ENCODE measurements at places on chromosomes 2 and 18.

DNA sequence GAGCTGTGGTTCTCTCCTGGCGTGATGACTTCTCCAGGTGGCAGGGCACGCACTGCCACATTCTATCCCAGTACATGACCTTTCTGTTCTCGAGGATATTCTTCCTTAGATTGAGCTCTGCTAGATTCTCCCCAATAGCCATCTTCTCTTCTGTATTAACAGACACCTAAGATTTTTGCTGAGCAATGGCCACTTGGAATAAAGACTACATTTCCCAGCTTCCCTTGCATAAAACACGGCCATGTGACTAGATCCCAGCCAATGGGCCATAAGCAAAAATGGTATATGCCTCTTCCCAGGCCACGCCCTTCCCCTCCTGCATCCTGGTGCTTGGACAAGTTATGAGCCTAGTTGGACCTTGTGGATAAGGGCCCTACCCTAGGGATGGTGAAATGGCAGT is 82.1 kb downstream of the EIF2AK3 start:
- peaks cover 1% of the 10 kb centered on the region for H3K36me3 ChIP-seq
- no peak overlapping the region for H3K4me3 ChIP-seq
- peaks cover 3% of the 10 kb centered on the region for H3K4me1 ChIP-seq
- peaks cover 18% of the 10 kb centered on the region for H3K27me3 ChIP-seq
- H3K27ac ChIP-seq, result no peak overlapping the region

- DNase-seq, result no peak
- H3K27me3 ChIP-seq, result no peaks in the 10 kb centered on the region
- H3K4me3 ChIP-seq, result no peak overlapping the region
- H3K27ac ChIP-seq, result no peak overlapping the region
Measured at GRCh38 chr2:98036349-98037000, 40.7 kb upstream of the TMEM131 start.

GRCh38 chr2:159300586-159300985 is 14.1 kb upstream of the WDSUB1 start:
- H3K27me3 ChIP-seq, result peaks cover 6% of the 10 kb centered on the region
- no peak for DNase-seq
- no peak overlapping the region for H3K27ac ChIP-seq
- H3K4me1 ChIP-seq, result no peaks in the 10 kb centered on the region
- peaks cover 3% of the 10 kb centered on the region for H3K36me3 ChIP-seq

- no peaks in the 10 kb centered on the region for H3K36me3 ChIP-seq
- H3K4me3 ChIP-seq, result no peak overlapping the region
- H3K27me3 ChIP-seq, result no peaks in the 10 kb centered on the region
Measured at GRCh38 chr18:34048423-34048822, 176.3 kb downstream of the NOL4 start.

DNA sequence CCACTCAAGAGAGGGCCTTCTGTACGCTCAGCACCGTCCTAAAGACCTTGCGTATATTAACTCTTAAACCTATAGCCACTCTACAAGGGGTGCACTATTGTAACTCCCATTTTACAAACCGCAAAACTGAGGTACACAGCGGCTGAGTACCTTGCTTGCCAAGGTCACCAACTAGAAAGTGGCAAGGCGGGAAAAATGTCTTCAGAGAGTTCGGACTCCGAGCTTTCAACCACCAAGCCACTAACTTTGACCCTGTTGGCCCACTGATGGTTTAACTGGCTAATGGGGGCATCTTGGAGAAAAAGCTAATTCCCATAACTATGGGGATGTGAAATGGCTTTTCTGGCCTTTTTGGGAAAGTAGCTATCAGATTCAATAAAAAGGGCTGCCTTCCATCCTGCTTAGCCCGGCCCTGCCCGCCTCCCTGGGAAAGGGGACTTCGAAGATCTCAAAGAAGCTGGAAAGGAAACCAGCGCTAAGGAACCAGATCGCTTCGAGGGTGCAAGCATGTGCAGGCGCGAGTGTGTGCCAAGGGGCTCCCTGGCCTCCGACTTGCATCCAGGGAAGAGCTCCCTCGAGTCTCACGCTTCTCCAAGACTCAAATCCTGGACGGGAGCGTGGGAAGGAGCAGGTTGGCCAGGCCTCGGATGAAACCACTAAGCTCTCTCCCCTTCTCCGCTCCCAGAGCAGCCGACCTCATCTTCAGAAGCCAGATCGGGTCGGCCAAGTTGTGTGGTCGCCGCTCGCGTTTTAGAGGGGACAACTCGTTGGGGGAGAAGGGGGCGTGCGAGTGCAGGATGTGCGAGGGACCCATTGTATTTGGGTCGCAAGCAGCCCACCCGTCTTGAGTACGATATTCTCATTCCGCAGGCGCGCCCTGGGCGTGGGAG is 2.2 kb upstream of the SP5 start:
- no peak for DNase-seq
- H3K27me3 ChIP-seq, result peaks cover 88% of the 10 kb centered on the region
- no peak overlapping the region for H3K27ac ChIP-seq
- peaks cover 24% of the 10 kb centered on the region for H3K4me1 ChIP-seq
- no peaks in the 10 kb centered on the region for H3K36me3 ChIP-seq

GRCh38 chr2:239310401-239311061 is 90.3 kb downstream of the HDAC4 start:
- DNase-seq, result no peak
- H3K36me3 ChIP-seq, result peaks cover 17% of the 10 kb centered on the region
- H3K27ac ChIP-seq, result peak overlapping the region; percentile 20

DNA sequence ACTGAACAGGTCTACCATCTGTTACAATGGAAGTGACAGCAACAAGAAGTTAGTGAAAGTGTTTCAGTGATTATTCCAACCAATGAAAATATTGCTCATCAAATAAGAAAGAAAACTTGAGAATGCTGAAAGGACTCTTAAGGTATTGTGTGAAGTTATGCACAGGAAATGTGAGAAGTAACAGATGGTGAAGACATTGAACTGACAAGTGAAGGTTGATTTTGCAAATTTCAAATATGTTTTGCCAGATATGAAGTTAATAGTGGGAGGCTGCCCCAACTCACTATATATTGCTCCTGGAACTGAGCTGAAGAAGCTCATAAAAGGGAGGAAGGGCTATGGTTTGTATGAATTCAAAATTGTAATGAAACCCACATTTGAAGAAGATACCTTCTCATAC is 97.5 kb downstream of the PHLPP1 start:
- peaks cover 8% of the 10 kb centered on the region for H3K4me1 ChIP-seq
- H3K27ac ChIP-seq, result no peak overlapping the region
- no peak overlapping the region for H3K4me3 ChIP-seq
- no peaks in the 10 kb centered on the region for H3K27me3 ChIP-seq
- DNase-seq, result no peak
- peaks cover 5% of the 10 kb centered on the region for H3K36me3 ChIP-seq

DNA sequence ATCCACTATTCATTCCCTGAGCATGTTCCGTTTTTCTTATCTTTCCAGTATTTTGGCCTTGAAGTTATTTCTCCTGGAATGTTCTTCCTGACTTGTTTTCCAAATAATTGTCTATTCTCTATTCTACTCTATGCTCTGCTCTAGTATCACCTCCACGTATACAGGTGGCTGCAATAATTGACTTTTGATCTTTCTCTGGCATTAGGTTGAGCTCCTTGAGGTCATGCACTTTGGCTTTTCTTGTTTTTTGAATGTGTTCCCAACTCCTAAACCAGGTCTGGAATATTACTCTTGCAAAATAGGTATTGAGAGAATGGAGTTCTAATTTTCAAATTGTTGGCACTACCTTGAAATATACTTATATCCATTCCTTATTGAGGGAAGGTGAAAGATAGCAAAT is 550.4 kb downstream of the CNTNAP5 start:
- no peak overlapping the region for H3K4me3 ChIP-seq
- no peak overlapping the region for H3K27ac ChIP-seq
- H3K36me3 ChIP-seq, result no peaks in the 10 kb centered on the region

DNA sequence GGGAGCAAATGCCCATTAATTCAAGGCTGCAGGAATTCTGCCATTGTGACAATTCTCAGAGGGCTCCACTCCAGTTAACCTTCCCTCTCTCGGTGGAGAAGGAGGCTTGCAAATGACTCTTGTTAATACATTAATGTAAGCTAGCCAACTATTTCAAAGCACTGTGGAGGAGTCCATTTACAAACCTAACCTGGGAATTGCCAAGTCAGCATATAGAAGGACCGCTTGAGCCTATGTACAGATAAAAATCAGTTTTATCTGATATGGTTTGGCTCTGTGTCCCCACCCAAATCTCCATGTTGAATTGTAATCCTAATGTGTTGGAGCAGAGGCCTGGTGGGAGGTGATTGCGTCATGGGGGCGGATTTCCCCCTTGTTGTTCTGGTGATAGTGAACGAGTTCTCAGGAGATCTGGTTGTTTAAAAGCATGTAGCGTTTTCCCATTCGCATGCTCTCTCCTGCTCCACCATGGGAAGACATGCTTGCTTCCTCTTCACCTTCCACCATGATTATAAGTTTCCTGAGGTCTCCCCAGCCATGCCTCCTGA is 366.7 kb downstream of the LRATD1 start:
- no peak overlapping the region for H3K27ac ChIP-seq
- DNase-seq, result no peak
- H3K36me3 ChIP-seq, result no peaks in the 10 kb centered on the region

GRCh38 chr2:182667315-182667695 is 48.8 kb upstream of the DNAJC10 start:
- no peak overlapping the region for H3K4me3 ChIP-seq
- peaks cover 4% of the 10 kb centered on the region for H3K4me1 ChIP-seq
- H3K27ac ChIP-seq, result no peak overlapping the region
- H3K36me3 ChIP-seq, result no peaks in the 10 kb centered on the region

GRCh38 chr2:62196278-62196901 is 475 bp downstream of the B3GNT2 start:
- peaks cover 29% of the 10 kb centered on the region for H3K4me1 ChIP-seq
- H3K4me3 ChIP-seq, result peak overlapping the region; percentile 89
- H3K27me3 ChIP-seq, result no peaks in the 10 kb centered on the region
- DNase-seq, result peak; percentile 70
- peak overlapping the region; percentile 96 for H3K27ac ChIP-seq

GRCh38 chr2:235149240-235149659 is 197.4 kb downstream of the SH3BP4 start:
- H3K27ac ChIP-seq, result no peak overlapping the region
- H3K4me3 ChIP-seq, result no peak overlapping the region
- H3K36me3 ChIP-seq, result no peaks in the 10 kb centered on the region
- no peak for DNase-seq
- H3K4me1 ChIP-seq, result no peaks in the 10 kb centered on the region

All from activated naive CD8-positive, alpha-beta T cell treated with anti-CD3 and anti-CD28 coated beads for 36 hours (primary cell).